Kidney epithelial cell (primary cell): ENCODE measurements at places on chromosomes 2 and 18. TPM values are rescaled to one million over a fixed set of nuclear protein-coding genes. Genes with fewer than 3 reads are reported as not detected.

FMNL2 gene
- total RNA-seq, result 65.0 and 68.0 TPM in 2 replicates

PKDCC gene
- 6.6 and 8.5 TPM in 2 replicates for total RNA-seq

NDUFB3 gene
- total RNA-seq, result 37.7 and 59.0 TPM in 2 replicates

OSBPL1A gene
- 18.3 and 21.4 TPM in 2 replicates for total RNA-seq

PROKR1 gene
- total RNA-seq, result not detected in 2 replicates

TMEM182 gene
- total RNA-seq, result 4.7 and 5.9 TPM in 2 replicates

HOXD13 gene
- total RNA-seq, result not detected in 2 replicates

ZAP70 gene
- total RNA-seq, result 0.55 TPM in 1 of 2 replicates, not detected in the other
